Mucosa of gallbladder (tissue), 1 donor: ENCODE measurements at places on chromosomes 13 and 19. TPM values are rescaled to one million over a fixed set of nuclear protein-coding genes. Genes with fewer than 3 reads are reported as not detected.

The PSG5 gene
- not detected for total RNA-seq

The CEACAM5 gene
- 1.2 TPM for total RNA-seq

DNA sequence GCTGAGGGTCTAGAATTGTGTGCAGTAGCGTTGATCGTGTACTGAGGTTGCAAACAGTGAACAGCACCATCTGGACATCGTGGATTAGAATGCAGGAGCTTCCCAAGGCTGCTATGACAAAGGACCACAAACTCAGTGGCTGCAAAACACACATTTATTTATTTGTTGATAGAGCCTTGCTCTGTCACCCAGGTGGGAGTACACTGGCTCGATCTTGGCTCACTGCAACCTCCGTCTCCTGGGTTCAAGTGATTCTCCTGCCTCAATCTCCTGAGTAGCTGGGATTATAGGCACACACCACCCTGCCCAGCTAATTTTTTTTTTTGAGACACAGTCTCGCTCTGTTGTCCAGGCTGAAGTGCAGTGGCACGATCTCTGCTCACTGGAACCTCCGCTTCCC lies 2.3 kb upstream of the UHRF1 start:
- DNase-seq, result no peak

- DNase-seq, result peak; percentile 80
These were observed 1.1 kb upstream of the ZNF763 start for GRCh38 chr19:11963566-11964355.

GRCh38 chr13:110812121-110812868 lies 98.8 kb downstream of the ING1 start:
- no peak for DNase-seq

DNA sequence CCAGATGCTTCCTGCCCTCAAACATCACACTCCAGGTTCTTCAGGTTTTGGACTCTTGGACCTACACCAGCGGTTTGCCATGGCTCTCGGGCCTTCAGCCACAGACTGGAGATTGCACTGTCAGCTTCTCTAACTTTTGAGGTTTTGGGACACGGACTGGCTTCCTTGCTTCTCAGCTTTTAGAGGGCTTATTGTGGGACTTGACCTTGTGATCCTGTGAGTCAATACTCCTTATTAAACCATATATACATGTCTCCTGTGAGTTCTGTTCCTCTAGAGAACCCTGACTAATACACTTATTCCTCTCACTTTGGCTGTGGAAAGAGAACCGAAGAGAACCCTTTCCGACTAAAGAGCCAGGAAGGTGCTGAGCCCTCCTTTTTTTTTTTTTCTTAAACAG lies 53.6 kb downstream of the LMO7 start:
- no peak for DNase-seq

DNA sequence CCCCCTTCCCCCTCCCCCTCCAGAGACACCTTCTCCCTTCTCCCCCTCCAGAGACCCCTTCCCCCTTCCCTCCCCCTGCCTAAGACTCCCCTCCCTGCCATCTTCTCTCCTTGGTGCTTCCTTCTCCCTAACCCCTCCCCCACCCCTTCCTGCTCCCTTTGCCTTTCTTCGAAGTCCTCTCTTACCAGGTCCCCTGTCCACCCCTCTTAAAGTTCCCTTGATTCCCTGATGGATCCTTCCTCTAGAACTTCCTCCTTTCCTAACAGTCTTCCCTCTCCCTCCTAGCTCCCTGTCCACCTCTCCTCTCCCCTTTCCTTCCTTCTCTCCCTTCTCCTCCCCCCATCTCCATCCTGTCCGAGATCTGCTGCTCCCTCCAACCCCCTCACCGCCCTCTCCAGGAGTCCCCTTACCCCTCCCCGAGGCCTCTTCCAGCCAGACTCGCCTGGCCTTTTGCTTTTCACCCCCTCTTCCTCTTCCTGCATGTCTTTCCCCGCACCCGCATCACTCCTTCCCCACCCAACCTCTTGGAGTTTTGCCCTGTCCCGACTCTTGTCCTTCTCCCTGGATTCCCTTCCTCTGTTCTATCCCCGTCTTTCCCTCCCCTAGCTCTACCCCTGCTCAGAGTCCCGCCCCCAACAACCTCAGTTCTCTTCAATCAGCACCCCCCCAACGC lies 3.1 kb downstream of the TNFSF9 start:
- no peak for DNase-seq

DNA sequence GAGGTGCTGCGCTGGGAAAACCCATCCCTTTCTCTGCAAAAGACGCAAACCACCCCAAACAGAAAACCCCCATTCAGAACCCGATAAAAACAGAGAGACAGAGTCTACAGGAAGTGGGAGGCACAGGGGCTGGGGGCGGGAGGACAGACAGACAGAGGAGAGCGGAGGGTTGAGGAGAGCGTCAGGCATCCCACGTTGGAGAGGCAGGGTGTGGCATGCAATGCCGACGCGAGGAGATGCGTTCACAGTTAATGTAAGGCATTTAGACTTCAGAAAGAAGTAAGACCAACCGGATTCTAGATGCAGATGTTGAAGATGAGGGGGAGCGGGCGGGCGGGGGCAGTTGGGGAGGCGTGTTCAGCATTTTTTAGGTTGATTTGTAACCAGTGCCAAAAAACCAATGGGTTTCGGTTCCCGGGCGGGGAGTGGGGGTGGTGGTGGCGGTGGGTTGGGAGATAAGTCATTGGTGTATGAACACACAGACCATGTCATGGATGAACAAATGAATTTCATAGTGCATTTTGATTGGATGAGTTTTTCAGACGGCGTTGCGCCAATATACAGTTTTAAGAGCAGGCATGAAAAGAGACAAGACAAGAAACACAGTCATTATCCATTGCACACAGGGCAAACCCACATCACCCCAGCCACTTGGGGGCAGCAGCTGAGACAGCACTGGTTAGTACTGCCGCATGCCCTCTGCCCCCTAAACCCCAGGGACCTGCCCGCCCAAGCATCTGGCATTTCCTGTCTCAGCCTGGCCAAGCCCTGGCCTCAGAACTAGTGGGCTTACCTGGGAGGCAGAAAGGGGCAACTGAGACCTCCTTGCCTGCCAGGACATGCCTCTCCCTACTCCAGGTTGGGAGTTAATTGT lies 91.3 kb downstream of the IER2 start:
- no peak for DNase-seq
